ENCODE measurements at places on chromosomes 6 and 20. TPM values are rescaled to one million over a fixed set of nuclear protein-coding genes. Genes with fewer than 3 reads are reported as not detected.

- DNase-seq, result no peak
Measured at GRCh38 chr6:14944593-14944992, 301.3 kb upstream of the JARID2 start.

- peak; percentile 76 for DNase-seq
Measured at GRCh38 chr6:134173936-134174671, 121.7 kb upstream of the SLC2A12 start.

GRCh38 chr6:135521431-135521830, 23.9 kb upstream of the AHI1 start:
- DNase-seq, result no peak

GRCh38 chr20:33685328-33686099, 671 bp downstream of the E2F1 start:
- peak; percentile 82 for DNase-seq

DNA sequence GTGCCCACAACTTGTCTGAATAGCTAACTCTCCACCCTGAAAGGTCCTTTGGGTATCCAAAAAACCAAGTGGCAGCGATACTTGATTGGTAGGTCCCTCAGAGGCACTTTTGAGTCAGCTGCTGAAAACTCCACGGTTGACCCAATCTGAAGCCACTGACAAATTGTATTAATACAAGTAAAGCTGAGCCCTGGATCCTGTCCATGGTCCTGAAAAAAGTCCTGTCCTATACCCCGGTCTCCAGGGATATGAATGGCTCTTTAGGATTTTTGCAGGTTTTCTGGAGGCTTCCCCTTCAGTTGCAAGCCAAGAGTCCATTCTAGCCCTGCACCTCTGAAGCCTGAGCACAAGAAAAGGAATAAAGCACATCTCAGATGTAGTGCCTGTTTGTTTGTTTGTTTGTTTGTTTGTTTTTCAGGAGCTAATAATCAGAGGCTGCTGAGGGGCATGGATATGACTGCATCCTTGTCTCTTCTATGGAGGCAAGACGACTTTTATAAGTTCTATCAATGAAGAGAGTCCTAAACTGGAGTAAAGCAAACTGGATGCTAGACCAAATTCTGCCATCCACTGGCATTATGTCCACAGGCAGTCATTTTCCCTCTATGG, 1.7 kb upstream of the SLC12A5 start:
- DNase-seq, result no peak

DNA sequence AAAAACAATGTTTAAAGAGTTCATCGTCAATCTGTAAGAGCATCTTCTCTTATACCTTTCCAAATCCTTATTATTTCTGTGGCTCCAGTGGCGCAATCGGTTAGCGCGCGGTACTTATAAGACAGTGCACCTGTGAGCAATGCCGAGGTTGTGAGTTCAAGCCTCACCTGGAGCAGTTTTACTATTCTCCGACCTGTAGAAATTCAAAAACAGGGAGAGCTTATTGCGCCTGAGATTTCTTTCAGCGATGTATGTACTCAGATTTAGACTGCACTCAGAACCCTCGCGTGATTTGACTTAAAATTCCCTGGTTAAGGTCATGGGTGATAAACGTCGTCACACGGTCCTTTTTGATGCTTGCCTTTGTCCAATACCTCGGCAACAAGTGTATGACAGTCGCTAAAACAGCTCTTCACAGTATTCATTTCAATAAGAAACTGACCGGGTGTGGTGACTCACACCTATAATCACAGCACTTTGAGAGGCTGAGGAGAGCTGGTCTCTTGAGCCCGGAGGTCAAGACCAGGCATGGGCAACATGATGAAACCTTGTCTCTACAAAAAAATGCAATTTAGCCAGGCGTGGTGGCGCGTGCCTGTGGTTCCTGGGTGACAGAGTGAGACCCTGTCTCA, 11.9 kb downstream of the GPX5 start:
- DNase-seq, result peak; percentile 78

- no peak for DNase-seq
Measured at GRCh38 chr6:28897369-28897745, 26.4 kb downstream of the TRIM27 start.

DNA sequence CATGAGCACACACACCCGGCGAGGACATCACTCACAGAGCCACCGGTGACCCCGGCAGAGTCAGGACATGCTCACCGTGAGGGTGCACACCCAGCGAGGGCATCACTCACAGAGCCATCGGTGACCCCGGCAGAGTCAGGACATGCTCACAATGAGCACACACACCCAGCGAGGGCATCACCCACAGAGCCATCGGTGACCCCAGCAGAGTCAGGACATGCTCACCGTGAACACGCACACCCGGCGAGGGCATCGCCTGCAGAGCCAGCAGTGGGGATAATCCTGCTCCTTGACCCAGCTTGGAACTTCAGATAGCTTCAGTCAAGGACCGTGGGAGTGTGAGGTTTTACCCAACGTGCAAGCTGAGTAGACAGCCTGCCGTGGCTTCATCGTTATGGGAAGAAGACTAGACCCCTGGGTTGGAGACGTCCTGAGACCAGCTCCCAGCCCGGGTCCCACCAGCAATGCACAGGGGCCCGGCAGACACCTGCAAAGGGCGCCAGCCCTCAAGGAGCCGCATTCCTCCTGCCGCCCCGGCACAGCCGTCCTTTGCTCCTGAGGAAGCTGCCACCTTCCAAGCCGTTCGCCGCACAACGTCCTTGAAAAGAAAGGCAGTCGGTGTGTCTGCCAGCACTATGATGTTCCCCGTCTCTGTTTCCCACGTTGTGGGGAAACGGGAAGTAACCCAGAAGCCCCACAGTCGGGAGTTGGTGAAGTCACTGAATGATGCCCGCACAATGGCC, 192.3 kb downstream of the DLL1 start:
- DNase-seq, result peak; percentile 23

- no peak for DNase-seq
Measured at GRCh38 chr6:40552941-40553340, 34.2 kb downstream of the LRFN2 start.

- DNase-seq, result no peak
Measured at GRCh38 chr6:32081168-32081990, 27.8 kb downstream of the TNXB start.

- no peak for DNase-seq
Measured at GRCh38 chr20:33531047-33531877, 41.4 kb downstream of the CBFA2T2 start.

DNA sequence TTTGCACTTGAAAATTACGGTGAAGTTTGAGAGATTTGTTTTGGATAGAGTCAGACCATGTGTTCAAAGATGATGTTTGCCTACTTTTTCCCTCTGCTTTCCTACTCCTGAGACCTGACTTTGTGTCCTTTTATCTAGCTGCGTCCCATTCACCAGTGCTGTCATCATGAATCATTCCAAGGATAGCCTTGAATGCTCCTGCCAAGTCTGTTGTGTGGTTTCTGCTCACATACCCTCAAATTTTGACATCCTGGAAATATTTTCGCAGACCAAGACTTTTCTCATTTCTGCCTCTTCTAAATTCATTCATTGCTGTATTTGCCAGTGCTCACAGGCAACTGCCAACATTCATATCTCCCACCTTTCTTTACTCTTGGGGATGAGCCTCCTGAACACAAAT, 175.9 kb upstream of the SCGN start:
- DNase-seq, result no peak

ERVFRD-1 gene
- not detected for total RNA-seq

ZSCAN9 gene
- 11.5 TPM for total RNA-seq

LRRC1 gene
- total RNA-seq, result 8.4 TPM

CST4 gene
- not detected for total RNA-seq

SLC22A2 gene
- 0.86 TPM for total RNA-seq

NKX2-2 gene
- total RNA-seq, result 0.11 TPM

CD109 gene
- 3.3 TPM for total RNA-seq

GRM1 gene
- 0.07 TPM for total RNA-seq

SSTR4 gene
- total RNA-seq, result not detected

HLA-DRA gene
- total RNA-seq, result 3.1 TPM

COL9A3 gene
- 137 TPM for total RNA-seq

OPRL1 gene
- total RNA-seq, result 0.90 TPM

WFDC2 gene
- 59.6 TPM for total RNA-seq

IYD gene
- not detected for total RNA-seq
